CD8-positive, alpha-beta memory T cell (primary cell): ENCODE measurements at places on chromosomes 1 and 21.
A peak's percentile ranks its signal among the peaks of the same experiment; 100 is the strongest.

- DNase-seq: no peak
Measured at GRCh38 chr1:110055493-110056284, 14.8 kb downstream of the ALX3 start.

DNA sequence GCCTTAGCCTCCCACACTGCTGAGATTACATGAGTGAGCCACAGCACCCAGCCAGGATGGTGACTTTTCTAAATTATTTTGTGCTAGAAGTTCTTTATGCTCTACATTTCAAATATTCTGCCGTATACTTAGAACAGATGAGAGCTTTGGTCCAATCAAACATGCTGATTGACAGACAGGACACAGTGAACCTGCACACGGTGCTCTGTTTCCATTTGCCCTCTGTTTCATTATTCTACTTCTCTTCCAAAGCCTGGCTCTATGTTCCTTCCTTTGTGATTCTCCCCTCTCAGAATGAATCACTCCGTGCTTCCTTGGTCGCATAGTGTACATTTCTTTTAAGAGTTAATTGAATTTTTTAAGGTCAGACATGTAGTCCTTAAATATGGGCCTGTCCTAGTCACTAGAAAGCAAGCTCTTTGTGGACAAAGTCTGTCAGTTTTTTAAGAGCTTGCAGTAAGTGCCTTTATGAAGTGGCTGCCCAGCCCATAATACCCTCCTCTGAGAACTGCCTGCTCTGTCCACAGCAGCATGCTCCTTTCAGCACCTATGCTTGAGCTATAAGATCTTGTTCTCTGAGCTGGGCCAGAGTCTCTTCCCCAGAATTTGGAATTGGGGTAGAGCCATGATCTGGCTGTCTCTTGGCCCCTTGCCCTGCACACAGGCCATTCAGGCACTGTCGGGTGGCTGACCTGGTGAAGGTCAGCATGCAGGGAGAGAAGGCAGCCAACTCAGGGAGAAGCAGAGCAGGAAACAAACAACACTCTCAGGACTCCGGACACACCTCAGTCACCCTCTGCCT, 66.8 kb upstream of the SLC44A3 start:
- no peak for DNase-seq

- no peak for DNase-seq
Measured at GRCh38 chr1:27394282-27394658, 1.8 kb downstream of the GPR3 start.

- DNase-seq: no peak
Measured at GRCh38 chr1:240649733-240650721, 38.1 kb upstream of the GREM2 start.

- peak; percentile 59 for DNase-seq
Measured at GRCh38 chr21:42061195-42061985, 9.7 kb upstream of the UMODL1 start.

DNA sequence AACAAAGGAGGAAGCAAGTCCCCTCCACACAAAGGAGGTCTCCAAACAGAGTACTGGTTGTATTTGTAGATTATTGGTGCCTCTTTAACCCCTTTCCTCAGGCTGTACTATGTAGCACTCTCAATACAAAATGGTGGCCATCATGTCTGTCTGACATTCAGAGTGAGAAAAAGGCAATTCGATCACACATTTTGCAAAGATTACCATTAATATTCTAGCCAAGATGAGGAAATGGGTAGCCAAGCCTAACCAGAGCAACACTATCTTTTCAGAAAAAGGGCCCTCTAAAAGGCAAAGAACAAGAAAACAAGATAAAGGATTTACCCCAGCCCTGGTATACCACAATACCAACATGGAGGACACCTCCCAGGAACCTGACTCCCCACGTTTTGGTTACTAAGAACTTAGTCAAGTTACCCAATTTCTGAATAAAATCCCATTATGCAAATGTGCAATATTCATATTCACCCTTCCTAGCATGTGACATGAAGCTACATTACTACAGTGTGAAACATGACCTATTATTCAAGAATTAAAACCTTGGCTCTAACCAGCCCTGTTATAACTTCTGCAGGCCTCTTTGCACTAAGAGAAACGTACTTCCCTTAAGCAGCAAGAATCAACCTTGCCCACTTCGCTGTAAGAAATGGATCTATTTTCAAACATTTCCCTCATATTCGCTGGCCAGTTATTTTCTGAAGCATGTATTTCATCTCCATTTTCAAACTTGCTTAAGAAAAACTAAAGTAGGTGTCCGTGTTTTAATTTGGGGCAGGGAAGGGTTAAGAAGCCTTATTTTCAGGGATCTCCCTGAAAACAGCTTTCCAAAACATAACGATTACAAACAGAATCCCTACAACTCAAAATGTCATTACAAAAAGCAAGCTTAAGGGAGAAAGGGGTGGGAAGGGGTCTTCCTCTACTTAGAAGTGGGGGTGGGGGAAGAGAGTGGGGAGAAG, 2.1 kb downstream of the KDM5B start:
- DNase-seq: no peak

GRCh38 chr1:227357171-227357926, 39.1 kb upstream of the CDC42BPA start:
- DNase-seq: no peak

- DNase-seq: no peak
Measured at GRCh38 chr1:169909499-169909898, 15.8 kb upstream of the SCYL3 start.

- no peak for DNase-seq
Measured at GRCh38 chr21:34987501-34988072, 61.5 kb downstream of the RUNX1 start.

DNA sequence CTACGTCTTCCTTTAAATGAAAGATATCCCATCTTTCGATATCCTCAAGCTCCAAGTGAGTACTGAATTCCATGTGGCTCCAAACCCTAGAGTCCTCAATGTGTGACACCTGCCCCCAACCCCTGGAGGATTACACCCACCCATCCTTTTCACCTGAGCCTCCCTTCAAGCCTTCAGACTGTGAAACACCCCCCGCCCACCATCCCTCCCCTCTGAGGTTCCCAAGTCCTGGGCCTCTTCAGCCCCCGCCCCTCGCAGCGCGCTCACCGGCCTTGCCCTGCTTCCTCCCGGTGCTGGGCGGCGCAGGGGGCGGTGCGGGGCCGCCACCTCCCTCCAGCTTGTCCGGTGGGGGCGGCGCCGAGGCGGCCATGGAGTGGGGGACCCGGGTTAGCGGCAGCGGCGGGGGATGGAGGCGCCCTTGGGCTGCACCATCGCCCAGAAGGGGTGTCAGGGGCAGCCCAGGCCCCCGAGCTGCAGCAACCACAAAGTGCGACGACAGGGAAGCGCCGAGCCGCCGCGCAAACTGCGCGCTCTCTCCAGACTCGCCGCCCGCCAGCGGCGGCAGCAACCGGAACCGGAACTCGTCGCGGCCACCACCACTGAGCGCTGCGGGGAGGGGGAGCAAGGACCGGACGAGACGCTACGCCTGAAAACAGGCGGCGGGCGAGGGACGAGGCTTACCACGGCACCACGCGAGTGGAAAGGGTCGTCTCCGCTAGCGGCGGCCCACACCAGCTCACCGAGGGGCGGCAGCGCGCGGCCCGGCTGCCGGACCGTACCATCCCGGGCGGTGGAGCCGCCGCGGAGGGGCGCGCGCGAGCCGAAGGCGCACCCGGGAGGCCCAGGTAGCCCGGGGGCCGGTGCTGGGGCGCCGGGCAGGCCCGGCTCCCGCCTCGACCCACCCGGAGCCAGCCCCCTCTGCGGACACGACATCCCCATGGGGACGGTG, at the start of gene PYGO2:
TSS of gene PYGO2 (minus strand) at position 576 of the 949 bp plus-strand sequence. CDS start at position 370, 206 bp downstream.
- peak; percentile 86 for DNase-seq

DNA sequence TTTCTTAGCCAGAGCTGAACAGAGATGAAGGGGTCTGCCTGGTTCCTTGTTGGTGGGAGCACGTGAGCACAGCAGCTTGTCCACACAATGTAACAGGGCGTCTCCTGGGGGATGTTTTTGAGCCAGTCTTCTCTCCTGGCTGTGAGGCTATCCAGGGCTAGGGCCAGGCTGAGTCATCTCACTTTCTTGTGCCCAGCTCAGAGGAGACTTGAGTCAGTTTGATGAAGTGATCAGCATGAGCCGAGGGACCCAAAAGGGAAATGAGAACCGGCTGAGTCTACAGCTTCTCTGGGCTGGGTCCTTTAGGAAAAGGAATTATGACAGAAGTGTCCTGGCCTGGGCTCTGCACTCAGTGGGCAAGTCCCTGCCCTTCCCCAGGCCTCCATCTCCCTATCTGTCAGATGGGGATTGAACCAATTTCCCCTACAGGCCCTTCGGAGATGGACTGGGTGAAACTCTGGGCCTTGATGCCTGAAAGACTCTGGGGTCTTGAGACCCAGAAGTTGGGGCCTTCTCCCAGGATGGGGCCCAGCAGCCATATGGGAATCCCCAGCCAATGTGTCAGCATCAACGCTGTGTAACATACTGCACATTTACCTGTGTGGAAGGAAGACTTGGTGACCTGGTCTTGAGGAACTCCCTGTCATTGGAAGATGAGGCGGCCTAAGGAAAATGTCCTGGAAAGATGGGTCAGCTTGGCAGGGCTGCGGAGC, 36.6 kb downstream of the DMRTB1 start:
- DNase-seq: no peak

GRCh38 chr1:92502247-92502646, 15.5 kb upstream of the GFI1 start:
- DNase-seq: no peak

GRCh38 chr1:93704052-93704451, 22.4 kb upstream of the BCAR3 start:
- DNase-seq: no peak

DNA sequence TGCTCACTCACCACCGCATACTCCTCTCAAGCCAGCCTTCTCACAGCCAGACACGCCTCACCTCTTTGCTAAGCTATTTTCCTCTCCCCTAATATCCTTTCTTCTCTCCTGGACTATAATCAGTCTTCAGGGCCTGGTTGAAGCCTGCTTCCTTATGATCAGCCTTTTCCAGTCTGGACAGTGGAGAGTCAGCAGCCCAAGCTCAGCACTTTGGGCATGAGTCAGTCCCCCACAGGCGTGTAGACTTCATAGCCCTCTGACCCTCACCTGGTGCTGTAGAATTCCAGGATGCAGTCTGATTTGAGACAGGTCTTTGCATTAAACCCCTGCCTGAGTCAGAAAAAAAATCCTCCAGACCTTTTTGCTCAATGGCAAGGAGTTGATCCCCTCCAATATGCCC, 2.5 kb downstream of the HPCAL4 start:
- DNase-seq: no peak

DNA sequence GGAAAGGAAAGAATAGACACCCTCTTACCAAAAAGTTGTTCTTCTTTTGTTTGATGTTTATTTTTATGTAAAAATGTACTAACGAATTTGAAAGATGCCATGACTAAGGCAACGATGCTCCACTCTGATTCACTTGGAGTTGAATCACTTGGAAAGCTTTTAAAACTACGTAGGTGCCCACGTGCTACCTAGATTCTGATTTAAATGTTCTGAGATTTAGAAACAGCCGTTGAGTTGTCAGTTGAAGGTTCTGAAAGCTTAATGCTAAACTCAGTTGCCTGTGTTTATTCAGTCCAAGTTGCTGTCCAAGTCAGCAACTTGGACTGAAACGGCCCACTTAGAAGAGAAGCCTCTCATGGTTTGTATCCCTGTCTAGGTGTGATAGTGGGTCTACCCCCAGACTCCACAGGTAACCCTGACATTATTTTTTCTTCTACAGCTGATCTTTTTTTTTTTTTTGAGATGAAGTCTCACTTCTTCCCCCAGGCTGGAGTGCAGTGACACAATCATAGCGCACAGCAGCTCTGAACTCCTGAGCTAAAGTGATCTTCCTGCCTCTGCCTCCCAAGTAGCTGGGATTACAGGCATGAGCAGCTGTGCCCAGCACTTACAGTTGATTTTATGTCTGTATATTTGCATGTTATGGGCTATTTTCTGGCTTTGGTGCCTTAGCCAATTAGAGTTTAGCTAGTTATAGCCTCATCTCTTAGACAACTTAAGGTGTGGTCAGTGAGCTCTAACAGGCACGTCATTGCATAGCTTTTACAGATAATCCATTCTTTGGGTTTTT, 1.4 kb upstream of the VAMP4 start:
- peak; percentile 17 for DNase-seq

GRCh38 chr1:157739229-157739901, 37.6 kb downstream of the FCRL2 start:
- no peak for DNase-seq

DNA sequence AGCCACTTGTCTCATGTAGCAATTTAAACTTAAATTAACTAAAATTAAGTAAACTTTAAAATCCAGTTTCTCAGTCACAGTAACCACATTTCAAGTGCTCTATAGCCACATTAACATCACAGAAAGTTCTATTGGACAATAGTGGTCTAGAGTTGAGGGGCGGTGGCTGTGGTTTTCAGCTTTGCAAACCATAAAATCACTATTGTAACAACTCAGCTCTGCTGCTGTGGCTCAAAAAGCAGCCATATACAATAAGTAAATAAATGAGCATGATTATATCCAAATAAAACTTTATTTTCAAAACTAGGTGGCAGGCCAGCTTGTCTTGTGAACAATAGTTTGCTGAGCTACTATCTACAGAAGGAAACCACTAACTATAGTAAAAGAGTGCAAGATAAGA, 43.4 kb upstream of the C1orf53 start:
- no peak for DNase-seq

- DNase-seq: no peak
Measured at GRCh38 chr1:77627978-77628570, 54.4 kb downstream of the ZZZ3 start.

DNA sequence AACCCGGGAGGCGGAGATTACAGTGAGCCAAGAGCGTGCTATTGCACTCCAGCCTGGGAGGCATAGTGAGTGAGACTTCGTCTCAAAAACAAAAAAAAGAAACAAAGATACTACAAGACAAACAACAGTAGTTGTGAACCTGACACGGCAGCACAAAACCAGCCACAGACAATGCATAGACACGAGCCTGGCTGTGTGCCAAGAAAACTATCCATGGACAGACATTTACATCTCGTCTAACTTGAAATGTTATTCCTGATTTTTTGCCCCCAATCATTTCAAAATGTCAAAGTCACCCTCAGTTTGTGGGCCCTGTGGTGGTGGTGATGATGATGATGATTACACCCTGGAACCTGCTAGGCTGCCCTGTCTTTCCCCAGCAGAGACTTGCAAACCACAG, 6.3 kb downstream of the KLHL21 start:
- DNase-seq: no peak

DNA sequence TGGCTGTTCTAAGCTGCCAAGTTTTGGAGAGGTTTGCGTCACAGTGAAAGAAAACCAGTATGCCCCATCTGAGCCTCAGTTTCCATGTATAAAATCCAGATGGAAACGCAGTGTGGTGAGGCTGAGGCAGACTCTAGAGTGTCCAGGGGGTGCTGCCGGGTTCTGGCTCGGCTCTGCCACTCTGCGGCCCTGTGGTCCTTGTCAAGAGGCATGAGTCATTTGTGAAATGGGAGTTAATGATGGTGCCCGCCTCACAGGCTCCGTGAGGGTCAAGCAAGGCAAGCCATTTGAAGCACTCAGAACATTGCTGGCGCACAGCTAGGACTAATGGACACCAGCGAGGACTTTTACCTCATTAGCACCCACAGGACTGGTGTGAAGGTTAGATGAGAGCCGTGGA, 214.3 kb downstream of the PTPRU start:
- DNase-seq: no peak
